ENCODE measurements at places on chromosomes 4 and X.

- no peaks in the 10 kb centered on the region for H3K4me1 ChIP-seq
- no peaks in the 10 kb centered on the region for H3K27me3 ChIP-seq
- H3K27ac ChIP-seq, result no peak overlapping the region
- DNase-seq, result no peak
These were observed 574.6 kb downstream of the RAPGEF2 start for GRCh38 chr4:159677521-159677920.

DNA sequence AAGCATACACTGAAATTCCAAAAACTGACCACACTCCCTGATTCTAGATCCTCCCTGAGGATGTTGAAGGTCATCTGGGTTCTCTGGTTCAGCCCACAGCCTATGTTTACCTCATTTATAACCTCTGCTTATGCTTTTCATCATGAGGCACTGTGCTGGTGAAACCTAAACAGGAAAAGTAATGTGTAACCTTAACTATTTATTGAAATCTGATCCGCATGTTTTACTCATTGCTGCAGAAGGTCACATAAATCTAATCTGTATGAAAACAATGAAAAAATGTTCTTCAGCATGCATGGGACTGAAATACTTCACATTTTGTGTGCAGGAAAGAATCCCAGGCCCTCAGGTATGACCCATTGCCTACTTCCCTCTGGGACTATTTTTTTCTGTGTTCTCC is 30.3 kb downstream of the UCHL1 start:
- no peaks in the 10 kb centered on the region for H3K36me3 ChIP-seq
- H3K27ac ChIP-seq, result no peak overlapping the region
- H3K4me1 ChIP-seq, result no peaks in the 10 kb centered on the region

GRCh38 chrX:18748499-18748898 is 41.1 kb downstream of the PPEF1 start:
- no peaks in the 10 kb centered on the region for H3K4me1 ChIP-seq
- H3K27me3 ChIP-seq, result no peaks in the 10 kb centered on the region
- no peak overlapping the region for H3K27ac ChIP-seq
- no peak overlapping the region for H3K4me3 ChIP-seq
- no peak for DNase-seq

GRCh38 chrX:84487365-84488353 is 14.6 kb downstream of the HDX start:
- peak; percentile 72 for DNase-seq
- H3K4me3 ChIP-seq, result peak overlapping the region; percentile 55
- peaks cover 45% of the 10 kb centered on the region for H3K4me1 ChIP-seq

DNA sequence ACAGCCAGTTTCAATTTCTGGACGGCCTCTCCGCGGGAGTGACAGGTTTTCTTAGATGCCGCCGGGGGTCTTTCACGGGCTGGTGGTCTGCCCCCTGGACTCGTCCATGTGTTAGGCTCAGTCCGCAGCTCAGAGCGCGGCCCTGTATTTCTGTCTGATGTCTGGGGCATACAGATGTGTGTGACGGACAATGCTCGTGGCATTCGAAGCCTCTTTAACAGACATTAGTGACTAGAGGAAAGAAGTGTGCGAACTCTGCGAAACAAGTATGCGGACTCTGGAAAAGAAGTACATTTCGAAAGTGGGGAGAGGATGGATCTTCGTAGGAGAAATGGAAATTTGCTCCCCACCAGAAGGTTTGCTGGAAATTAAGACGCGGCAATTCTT is 793 bp upstream of the DCUN1D4 start:
- H3K4me3 ChIP-seq, result peak overlapping the region; percentile 66
- no peak for DNase-seq
- H3K27me3 ChIP-seq, result no peaks in the 10 kb centered on the region
- peaks cover 17% of the 10 kb centered on the region for H3K36me3 ChIP-seq
- peaks cover 36% of the 10 kb centered on the region for H3K4me1 ChIP-seq

DNA sequence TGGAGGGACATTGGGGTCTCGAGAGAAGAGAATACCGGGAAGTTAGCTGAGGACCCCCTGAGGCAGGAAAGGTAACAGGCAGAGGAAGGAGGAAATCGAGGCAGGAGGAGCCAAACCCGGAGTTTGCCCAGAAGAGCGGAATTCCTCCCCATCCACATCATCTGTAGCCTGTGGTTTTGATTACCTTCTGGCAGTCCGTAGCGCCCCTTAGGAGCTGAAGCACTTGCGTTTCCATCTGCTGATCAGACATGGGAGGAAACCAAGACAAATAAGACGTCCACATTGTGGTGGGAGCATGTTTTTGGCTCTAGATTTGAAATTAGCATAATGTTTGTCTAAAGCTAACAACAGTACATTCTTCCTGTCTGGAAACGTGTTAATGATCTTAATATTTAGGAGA is 26.8 kb upstream of the HMX1 start:
- no peak overlapping the region for H3K4me3 ChIP-seq
- H3K27ac ChIP-seq, result no peak overlapping the region
- DNase-seq, result no peak
- H3K36me3 ChIP-seq, result no peaks in the 10 kb centered on the region

DNA sequence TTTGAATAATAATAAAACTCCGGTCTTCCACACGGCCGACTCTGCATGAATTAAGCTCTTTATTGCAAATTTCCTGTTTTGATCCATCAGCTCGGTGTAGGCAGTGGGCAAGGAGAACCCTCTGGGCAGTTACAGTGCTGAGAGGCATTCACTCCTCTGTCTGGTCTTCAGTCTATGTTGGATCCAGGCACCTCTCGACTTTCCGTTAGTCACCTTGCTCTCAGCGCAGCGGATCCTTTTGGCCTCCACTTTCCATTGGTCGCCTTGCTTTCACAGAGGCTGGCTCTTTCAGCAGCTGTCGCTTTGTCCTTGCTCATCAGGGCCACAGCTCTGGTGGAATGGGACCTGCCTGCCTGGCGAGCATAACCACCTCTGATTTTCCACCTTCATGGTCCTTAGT is 52.9 kb downstream of the TRMT44 start:
- H3K27ac ChIP-seq, result no peak overlapping the region
- H3K4me3 ChIP-seq, result no peak overlapping the region
- no peaks in the 10 kb centered on the region for H3K27me3 ChIP-seq
- H3K4me1 ChIP-seq, result no peaks in the 10 kb centered on the region
- H3K36me3 ChIP-seq, result no peaks in the 10 kb centered on the region

- H3K4me1 ChIP-seq, result no peaks in the 10 kb centered on the region
- no peak overlapping the region for H3K27ac ChIP-seq
- no peaks in the 10 kb centered on the region for H3K27me3 ChIP-seq
- peaks cover 31% of the 10 kb centered on the region for H3K36me3 ChIP-seq
These were observed 83.6 kb downstream of the STAG2 start for GRCh38 chrX:124045109-124045508.

DNA sequence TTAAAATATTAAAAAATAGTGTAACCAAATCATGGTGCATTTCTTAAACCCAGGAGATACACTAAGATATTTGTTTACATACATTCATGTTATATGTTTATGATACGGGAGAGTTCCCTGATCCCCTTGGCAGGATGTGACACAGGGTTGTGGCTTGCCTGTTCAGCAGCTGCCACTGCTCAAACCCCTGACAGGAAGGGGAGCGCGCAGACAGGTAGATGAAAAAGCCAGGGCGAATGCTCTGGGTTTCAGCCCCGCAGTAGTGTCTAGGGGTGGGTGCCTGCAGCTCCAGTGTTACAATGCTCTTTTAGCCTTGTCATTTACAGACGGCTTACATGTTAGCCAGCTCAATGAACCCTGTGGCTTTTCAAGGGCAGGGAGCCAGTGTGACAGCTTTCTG is 1343.8 kb upstream of the IGFBP7 start:
- DNase-seq, result no peak
- no peaks in the 10 kb centered on the region for H3K36me3 ChIP-seq
- H3K27me3 ChIP-seq, result no peaks in the 10 kb centered on the region
- no peak overlapping the region for H3K4me3 ChIP-seq
- H3K4me1 ChIP-seq, result no peaks in the 10 kb centered on the region
- H3K27ac ChIP-seq, result no peak overlapping the region

DNA sequence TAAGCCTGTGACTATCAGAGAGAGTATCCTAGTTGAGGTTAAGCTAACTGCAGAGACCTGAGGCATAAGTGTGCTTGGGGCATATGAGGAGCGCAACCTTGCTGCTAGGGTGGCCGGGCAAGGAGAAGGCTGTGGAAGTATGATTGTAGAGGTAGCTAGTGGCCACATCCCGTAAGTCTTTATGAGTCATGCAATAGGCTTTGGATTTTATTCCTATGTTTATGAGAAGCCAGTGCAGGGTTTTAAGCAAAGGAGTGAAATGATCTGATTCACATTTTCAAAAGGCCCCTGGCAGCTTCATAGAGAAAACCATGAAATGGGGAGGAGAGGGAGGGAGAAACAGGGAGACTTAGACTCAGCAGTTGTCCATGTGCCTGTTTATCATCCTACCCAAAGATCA is 92.1 kb upstream of the WDFY3 start:
- no peak for DNase-seq
- no peaks in the 10 kb centered on the region for H3K4me1 ChIP-seq
- H3K27ac ChIP-seq, result no peak overlapping the region
- H3K27me3 ChIP-seq, result no peaks in the 10 kb centered on the region
- no peaks in the 10 kb centered on the region for H3K36me3 ChIP-seq
- H3K4me3 ChIP-seq, result no peak overlapping the region

DNA sequence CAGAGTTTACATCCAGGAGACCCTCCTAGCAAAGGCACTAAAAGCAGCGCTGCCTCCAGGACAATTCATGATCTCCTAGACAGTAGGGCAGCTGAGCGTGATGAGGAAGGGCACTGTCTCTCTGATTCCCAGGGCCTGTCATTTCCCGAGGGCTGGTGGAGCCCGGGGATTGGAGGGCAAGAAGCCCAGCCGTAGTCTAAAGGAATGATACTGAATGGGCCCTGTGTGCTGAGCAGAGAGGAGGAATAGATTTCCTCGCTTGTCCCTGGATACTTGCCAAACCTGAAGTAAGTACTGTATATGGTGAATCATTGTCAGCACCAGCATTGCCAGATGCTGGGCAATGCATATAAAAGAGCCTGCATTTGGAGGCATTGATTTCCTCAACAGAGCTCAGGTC is 88.0 kb upstream of the SLITRK2 start:
- no peaks in the 10 kb centered on the region for H3K4me1 ChIP-seq
- no peaks in the 10 kb centered on the region for H3K27me3 ChIP-seq
- no peak overlapping the region for H3K4me3 ChIP-seq
- DNase-seq, result no peak
- H3K27ac ChIP-seq, result no peak overlapping the region

- no peaks in the 10 kb centered on the region for H3K27me3 ChIP-seq
- H3K27ac ChIP-seq, result no peak overlapping the region
- H3K36me3 ChIP-seq, result no peaks in the 10 kb centered on the region
- H3K4me3 ChIP-seq, result no peak overlapping the region
- no peak for DNase-seq
These were observed 1235.5 kb upstream of the TENM3 start for GRCh38 chr4:181007751-181008150.

GRCh38 chrX:28901637-28902036 is 314.4 kb downstream of the IL1RAPL1 start:
- H3K4me3 ChIP-seq, result no peak overlapping the region
- no peaks in the 10 kb centered on the region for H3K27me3 ChIP-seq
- H3K36me3 ChIP-seq, result no peaks in the 10 kb centered on the region
- H3K27ac ChIP-seq, result no peak overlapping the region
- DNase-seq, result no peak
- no peaks in the 10 kb centered on the region for H3K4me1 ChIP-seq

DNA sequence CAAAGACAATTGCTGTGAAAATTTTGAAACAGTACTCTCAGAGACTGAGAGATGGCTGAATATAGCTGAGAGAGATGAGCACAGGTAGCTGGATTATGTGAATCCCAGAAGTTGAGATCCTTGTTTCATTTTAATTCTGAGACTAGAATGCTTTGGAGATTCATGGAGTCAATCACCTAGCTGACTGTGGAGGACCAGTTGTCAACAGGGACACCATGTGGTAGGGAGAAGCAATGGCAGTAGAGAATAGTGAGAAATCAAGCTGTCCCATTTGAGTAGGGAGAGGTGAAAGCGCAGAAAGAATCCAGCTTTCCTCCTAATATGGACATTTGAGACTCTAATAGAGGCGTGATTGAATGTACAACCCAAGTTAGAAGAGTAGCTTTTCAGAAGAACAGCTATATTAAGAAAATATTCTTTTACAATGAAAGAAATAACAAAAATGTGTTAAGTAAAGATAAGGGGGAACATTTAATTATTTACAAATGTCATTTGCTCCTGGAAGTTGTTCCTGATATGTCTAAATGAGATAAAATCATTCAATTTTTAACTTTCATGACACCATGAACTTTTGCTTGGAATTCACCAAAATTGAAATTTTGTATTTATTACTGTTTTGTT is 30.3 kb upstream of the GLRB start:
- no peaks in the 10 kb centered on the region for H3K36me3 ChIP-seq
- H3K27ac ChIP-seq, result no peak overlapping the region
- no peak overlapping the region for H3K4me3 ChIP-seq
- H3K4me1 ChIP-seq, result no peaks in the 10 kb centered on the region

- no peak overlapping the region for H3K27ac ChIP-seq
- H3K36me3 ChIP-seq, result no peaks in the 10 kb centered on the region
- no peak overlapping the region for H3K4me3 ChIP-seq
- DNase-seq, result no peak
- H3K27me3 ChIP-seq, result no peaks in the 10 kb centered on the region
These were observed 39.7 kb downstream of the CPLX1 start for GRCh38 chr4:786074-786741.

GRCh38 chr4:80422727-80423404 is 87.3 kb downstream of the CFAP299 start:
- no peak for DNase-seq
- 0 out of 2 replicates have a peak, but pooled peaks cover 3% of the 10 kb centered on the region for H3K4me1 ChIP-seq
- no peak overlapping the region for H3K4me3 ChIP-seq
- no peak overlapping the region for H3K27ac ChIP-seq
- no peaks in the 10 kb centered on the region for H3K27me3 ChIP-seq

DNA sequence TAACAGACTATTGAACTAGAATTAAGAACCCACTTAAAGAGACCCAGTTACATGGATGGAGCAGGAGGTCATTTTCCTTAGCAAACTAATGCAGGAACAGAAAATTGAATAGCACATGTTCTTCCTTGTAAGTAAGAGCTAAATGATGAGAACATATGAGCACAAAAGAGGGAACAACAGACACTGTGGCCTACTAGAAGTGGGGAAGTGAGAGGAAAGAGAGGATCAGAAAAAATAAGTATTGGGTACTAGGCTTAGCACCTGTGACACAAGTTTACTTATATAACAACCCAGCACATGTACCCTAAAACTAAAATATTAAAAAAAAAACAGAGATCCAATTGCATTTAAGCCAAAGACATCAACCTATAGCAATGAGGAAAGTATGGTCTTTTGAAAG is 26.2 kb downstream of the ARAP2 start:
- H3K27ac ChIP-seq, result no peak overlapping the region
- no peaks in the 10 kb centered on the region for H3K36me3 ChIP-seq
- H3K27me3 ChIP-seq, result no peaks in the 10 kb centered on the region
- DNase-seq, result no peak
- H3K4me3 ChIP-seq, result no peak overlapping the region

DNA sequence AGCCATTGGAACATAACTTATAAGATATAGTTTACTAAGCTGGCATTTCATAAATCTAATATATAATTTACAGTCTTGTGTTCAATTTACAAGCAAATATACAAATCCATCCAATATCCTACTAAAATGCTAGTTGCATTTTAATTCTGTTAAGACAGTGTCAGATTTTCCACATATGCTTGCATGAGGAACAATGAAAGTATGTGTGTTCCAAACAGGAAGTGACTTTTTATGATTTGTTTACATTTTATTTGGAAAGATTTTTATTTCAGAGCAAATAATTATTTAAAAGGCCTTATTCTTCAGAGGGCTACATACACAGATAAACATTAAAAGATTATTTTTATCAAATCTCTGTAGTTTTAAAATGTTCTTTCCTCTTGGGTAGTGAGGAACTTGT is 130.1 kb downstream of the KLHL34 start:
- H3K4me3 ChIP-seq, result no peak overlapping the region
- DNase-seq, result no peak
- H3K27me3 ChIP-seq, result no peaks in the 10 kb centered on the region
- no peaks in the 10 kb centered on the region for H3K4me1 ChIP-seq
- H3K27ac ChIP-seq, result no peak overlapping the region
- no peaks in the 10 kb centered on the region for H3K36me3 ChIP-seq
